ENCODE measurements at places on chromosomes 3 and 15.

DNA sequence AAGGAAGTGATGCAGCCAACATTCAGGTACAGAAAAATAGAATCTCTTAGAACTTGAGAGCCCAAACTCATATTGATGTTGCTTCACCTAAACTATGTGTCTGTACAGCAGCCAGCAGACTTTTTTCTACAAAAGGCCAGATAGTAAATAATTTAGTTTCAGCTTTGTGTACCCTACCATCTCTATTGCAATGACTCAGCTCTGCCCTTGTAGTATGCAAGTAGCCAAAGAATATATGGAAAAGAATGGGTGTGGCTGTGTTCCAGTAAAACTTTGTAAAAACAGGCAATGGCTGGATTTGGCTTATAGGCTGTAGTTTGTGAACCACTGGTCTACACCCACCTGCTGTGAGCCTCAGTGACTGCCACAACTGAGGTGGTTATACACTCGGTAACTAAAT, 392.5 kb upstream of the RARB start:
- no peak for DNase-seq

DNA sequence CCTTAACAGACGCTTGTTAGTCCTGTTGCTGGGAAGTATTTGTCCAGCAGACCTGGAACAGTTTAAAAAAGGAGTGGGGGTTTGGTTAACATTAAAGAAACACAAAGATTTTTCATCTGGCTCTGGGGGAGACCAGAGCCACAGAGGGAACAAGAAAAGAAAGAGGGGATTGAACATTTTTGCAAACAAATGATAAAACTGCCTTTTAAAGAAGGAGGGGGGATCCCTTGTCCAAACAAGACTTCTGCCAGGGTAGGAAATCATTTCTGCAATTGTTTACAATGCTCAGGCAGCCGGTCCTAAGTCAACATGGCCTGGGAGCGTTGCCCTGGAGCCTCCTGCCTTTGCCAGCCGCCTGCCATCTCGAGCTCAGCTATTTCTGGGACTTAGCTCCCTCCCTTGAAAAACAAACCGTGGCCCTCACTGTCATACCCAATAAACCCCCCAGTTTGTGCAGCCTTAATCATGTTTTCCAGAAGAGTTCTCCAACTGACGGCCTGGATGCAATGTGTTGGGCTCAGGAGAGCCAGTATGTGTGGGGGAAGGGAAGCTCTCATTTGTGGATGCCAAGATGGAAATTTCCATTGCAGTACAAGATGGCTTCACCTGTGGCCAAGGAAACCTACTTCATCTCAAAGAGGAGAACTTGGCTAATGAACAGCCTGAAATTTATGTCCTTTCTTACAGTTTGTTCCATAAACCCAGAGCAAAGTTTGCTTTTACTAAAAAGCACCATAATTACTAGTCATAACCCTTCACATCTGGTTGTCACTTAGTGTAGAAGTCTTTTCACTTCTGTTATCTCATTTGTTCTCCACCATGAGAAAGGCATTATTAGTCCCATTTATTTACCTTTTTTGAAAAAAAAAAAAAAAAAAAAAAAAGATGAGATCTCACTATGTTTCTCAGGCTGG, 75.9 kb upstream of the RNU6-1 start:
- DNase-seq: no peak

- DNase-seq: no peak
Observed at GRCh38 chr3:138449490-138449889, 15.1 kb downstream of the ESYT3 start.

GRCh38 chr3:94172695-94173310, 109.9 kb downstream of the NSUN3 start:
- no peak for DNase-seq

DNA sequence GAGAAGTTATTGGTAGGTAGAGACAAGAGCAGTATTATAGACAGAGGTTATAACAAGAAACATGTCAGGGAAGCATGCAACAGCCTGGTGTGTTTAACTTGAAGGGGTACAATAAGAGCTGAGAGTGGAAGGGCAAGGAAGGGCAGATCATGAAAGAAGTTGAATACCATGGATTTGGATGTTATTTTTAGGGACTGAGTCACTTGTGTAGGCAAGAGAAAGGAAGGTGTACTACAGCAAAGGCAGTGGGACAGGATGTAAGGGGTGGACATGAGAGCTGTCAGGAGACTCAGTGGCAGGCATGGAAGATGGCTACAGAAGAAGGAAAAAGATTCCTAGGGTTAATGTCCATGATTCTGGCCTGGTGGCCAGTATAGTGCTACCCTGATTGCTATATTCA, 66.4 kb downstream of the TFG start:
- DNase-seq: no peak

- no peak for DNase-seq
Observed at GRCh38 chr15:78325092-78325843, 14.9 kb upstream of the CRABP1 start.

GRCh38 chr15:42890161-42890913, 30.2 kb downstream of the TTBK2 start:
- no peak for DNase-seq

GRCh38 chr3:196298521-196298920, 11.0 kb upstream of the PCYT1A start:
- no peak for DNase-seq

DNA sequence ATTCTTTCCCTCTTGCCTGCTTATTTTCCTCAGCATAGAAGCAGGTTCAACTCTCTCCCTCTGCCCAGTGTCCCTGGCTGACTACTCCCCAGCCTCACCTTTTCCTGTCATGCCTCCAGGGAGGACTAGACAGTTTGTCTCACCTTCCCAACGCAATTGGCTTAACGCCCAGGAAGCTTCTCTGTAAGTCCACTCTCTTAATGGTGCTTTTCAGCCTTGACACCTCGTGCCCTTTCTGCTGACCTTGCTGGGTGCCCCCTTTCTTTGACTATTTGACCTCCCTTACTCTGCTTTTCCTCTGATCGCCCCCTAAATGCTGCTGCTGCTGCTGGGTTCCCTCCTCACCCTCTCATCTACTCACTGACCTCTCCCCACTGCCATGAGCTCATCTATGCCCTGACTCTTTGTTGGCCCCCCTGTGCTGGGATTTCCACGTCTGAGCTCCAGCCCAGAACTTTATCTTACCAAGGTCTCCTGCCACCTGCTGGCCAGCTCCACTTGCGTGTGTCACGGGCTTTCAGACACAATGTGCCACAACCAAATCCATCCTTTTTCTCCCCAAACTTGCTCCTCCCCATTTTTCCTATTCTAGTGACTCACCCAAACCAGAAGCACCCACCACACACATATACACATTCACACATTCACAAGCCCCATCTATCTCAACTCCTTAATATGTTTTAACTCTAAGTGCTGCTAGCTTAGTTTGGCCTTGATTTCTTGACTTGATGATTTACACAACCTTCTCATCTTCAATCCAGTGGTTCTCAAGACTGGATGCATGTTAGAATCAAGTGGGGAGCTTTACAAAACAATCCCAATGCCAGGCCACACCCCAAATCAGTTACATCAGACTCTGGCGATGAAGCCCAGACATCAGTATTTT, 16.6 kb downstream of the EPB42 start:
- peak; percentile 23 for DNase-seq
